ENCODE measurements at places on chromosomes 7 and 10. TPM values are rescaled to one million over a fixed set of nuclear protein-coding genes. Genes with fewer than 3 reads are reported as not detected.

DNA sequence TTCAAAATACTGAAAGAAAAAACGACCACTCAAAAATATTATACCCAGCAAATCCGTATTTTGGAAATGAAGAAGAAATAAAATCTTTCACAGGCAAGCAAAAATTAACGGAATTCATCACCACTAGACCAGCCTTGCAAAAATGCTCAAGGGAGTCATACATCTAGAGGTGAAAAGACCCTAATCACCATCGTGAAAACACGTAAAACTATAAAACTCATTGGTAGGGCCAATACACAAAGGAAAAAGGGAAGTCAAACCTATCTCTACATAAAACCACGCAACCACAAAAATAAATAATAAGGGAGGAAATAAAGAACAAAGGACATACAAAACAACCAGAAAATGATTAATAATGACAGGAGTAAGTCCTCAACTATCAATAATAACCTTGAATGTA, 6.6 kb upstream of the AKR1B1 start:
- no peak for DNase-seq

Gene CCL24
- polyA plus RNA-seq = 1.4 TPM

GRCh38 chr7:129405527-129405926, 28.7 kb upstream of the STRIP2 start:
- DNase-seq = no peak

Gene SEC61G
- 152 TPM for polyA plus RNA-seq

All from brain (organoid and tissue), 16 donors.